ENCODE measurements at places on chromosomes 7 and 10.

- no peak for DNase-seq
These were observed 786 bp downstream of the TAF3 start for GRCh38 chr10:7819121-7819460.

DNA sequence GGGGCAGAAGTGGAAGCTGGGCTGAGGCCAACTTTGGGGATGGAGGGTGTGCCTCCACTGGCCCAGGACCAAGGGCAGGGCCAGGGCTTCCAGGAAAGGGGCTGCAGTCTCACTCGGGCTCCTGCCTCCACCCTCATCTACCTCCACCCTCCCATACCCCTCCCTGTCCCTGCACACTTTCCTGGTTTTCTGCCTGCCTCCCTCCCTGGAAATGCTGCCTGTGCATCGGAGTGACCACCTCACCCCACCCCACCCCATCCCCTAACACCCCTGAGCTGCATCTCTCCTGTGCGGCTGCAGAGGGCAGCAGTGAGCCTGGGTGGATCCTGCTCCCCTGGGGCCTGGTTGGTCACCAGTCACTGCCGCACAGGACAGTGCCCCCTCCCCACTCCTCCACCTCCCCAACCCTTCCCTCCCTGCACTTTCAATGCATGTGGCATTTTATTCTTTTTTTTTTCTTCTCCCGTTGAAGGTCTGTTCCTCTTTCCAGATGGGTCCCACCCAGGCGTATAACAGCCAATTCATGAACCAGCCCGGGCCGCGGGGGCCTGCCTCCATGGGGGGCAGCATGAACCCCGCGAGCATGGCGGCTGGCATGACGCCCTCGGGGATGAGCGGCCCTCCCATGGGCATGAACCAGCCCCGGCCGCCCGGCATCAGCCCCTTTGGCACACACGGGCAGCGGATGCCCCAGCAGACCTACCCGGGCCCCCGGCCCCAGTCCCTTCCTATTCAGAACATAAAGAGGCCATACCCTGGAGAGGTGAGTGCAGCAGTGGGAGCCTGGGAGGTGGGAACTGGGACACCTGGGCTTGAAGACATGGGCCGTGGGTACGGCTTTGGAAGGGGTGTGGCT, 54.1 kb upstream of the PPIF start:
- no peak for DNase-seq

DNA sequence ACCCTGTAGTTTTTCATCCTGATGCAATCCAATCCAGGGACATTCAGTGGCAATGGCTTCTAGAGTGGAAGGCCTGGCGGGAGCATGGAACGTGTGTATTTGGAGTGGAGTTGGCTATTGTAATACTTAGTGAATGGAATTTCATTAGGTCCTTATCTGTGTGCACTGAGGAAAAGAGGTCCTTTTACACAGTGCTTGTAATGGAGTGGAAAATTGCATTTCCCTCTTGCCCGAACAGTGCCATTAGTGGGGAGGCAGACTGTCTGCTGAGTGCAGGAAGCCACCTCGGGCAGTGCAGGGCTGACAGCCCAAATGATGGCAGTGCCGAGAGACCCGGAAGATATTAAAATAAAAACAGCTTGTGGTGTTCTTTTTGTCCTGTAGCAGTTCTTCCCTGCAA, 786.6 kb downstream of the LRMDA start:
- DNase-seq, result no peak

GRCh38 chr10:89022734-89023133, 32.1 kb downstream of the FAS start:
- DNase-seq, result no peak

- no peak for DNase-seq
These were observed 84.4 kb downstream of the LRRC4 start for GRCh38 chr7:127946847-127947246.

DNA sequence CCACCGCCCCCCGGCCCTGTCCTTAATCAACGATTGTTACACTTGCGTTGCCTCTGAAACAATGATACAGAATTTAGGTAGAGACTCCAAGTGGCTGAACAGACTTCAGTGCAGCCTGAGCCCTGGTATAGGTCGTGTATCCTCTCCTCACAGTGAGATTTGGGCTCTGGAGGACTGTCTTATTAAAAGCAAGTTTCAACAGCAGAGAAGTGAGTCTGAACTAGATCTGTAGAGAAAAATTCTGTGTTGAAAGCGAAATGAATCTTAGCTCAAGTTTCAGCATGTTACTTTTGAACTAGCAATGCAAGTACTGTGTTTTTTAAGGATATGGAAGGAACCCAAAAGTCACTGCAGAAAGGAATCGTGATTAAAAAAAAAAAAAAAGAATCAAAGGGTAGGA, 103.1 kb downstream of the HOXA1 start:
- DNase-seq, result no peak

- peak; percentile 56 for DNase-seq
These were observed 3.6 kb downstream of the HOXA13 start for GRCh38 chr7:27196287-27196767.

DNA sequence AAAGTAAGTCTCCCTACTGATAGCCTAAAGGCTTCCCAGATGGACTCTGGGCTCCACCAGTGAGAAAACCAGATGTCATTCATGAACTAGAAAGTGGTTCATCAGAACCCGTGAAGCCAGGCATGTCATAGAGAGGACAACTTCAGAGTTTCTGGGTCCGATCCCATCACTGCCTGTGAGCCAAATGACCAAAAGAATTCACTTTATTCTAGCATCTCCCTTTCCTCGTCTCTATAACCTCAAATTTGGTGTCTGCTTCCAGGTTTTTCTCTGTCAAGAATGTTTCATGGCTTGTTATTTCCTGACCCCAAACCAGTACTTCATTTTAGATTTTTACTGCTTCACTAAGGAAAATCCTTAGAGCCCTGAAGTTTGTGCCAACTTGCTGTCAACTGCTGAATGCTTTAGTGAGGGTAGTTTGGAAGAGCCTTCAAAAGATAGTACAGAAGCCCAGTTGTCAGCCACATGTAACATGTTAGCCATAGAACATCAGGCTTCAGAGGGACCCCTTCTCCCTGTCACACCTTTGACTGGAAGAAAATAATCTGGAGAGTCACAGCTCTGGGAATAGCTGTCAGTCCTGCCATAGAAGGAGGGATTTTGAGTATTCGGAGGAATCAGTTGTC, 34.0 kb downstream of the ITGB8 start:
- DNase-seq, result no peak

DNA sequence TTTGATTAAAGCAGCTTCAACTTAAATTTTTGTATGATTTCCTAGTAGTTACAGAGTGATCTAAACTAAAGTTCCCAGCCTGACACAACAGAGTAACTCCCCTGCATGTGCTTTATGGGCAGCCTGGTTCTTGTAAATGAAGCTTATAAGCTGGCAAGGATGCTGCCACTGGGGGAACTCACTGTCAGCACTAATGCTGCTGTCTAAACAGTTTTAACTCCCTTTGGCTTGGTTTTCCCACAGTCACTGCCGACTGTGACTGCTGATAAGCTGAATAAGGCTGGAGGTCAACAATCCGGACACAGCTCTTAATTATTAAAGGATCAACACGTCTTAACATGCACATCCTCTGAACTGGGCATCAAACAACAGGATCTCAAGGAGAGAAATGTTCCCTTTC, 130.1 kb downstream of the OTUD1 start:
- no peak for DNase-seq

- DNase-seq, result no peak
These were observed 5.7 kb downstream of the BLVRA start for GRCh38 chr7:43764039-43764761.

DNA sequence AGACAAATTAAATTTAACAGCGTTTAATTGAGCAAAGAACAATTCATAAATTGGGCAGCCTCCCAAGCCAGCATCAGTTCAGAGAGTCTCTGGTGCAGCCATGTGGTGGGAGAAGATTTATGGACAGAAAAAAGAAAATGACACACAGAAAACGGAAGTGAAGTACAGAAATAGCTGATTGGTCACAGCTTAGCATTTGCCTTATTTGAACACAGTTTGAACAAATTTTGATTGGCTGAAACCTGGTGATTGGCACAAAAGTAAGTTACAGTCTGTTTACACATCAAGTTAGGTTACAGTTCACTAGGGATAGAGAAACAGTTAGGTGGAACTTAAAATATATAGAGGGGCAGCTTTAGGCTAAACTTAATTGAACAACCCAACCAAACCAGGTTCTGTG, 720.1 kb downstream of the TYW1 start:
- no peak for DNase-seq

DNA sequence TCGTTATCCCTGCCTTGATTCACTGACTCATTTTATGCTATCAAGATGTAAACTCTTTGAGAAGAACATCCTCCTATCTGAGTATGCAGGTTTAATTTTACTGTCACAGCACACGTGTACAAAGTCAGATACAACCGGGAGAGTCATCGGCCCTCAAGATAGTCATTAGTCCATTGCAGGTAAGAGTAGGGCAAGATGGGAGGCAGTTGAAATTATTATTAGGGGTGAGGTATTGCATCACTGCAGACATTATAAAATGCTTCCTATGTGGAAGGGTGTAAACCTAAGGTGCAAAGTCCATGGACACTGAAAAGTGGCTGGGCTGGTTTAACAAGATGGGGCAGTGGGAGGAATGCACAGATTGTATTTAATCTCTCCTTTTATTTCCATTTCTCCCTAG, 113.7 kb downstream of the ARL4A start:
- no peak for DNase-seq

DNA sequence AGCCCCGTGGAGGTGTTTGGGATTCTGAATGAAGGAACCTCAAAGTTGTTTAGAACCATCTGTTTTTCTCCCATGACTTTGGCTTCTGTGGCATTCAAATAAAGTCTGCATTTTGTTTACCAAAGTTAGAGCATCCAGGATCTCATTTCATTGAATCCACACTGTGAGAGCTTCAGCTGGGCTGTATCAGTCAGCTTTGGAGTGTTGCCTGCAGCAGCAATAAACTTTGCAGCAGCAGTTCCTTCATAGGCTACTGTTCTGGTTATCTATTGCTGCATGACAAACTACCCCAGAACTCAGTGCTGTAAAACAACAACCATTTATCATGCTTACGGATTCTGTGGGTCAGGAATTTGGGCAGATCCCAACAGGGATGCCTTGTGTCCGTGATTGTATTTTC, 1575.2 kb upstream of the LRRTM3 start:
- DNase-seq, result no peak

- DNase-seq, result no peak
These were observed 317.3 kb upstream of the FZD1 start for GRCh38 chr7:90946730-90947501.

DNA sequence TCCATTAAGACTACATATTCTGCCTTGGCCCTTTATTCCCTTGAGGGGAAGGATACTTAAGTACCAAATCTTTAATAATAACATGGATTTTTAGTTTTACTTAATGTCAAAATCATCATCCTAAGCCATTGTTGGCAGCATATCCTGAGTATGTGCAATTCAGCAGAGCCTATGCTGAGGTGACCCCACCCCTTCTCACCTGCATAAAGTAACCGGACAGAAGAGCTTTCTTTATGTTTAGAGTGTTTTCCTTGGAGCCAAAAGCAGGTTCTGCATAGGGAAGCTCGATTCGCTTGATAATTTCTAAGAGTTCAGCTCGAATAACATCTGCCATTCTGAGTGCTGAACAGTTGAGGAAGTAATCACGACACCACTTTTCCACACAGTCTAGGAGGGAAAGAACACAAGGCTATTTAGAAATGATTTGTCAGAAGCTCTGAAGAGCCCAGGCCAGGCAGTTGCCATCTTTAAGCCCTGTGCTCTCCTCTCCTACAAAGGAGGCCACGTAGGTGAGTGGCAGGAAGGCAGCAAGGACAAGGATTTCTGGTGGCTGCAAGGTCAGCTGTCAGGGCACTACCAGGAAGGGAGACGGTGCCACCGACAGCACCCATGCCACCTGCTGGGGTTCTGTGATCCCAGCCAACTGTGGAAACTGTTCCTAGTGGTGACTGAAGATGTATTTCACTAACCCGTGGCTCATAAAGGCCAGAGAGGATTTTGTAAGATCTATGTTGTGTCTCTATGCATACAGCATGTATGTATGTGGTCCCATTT, 15.6 kb downstream of the BCCIP start:
- no peak for DNase-seq

- DNase-seq, result no peak
These were observed 14.7 kb downstream of the CDNF start for GRCh38 chr10:14822879-14823755.

GRCh38 chr7:157301610-157302120, 35.1 kb upstream of the DNAJB6 start:
- DNase-seq, result no peak

GRCh38 chr7:13442226-13442625, 547.2 kb downstream of the ETV1 start:
- no peak for DNase-seq

DNA sequence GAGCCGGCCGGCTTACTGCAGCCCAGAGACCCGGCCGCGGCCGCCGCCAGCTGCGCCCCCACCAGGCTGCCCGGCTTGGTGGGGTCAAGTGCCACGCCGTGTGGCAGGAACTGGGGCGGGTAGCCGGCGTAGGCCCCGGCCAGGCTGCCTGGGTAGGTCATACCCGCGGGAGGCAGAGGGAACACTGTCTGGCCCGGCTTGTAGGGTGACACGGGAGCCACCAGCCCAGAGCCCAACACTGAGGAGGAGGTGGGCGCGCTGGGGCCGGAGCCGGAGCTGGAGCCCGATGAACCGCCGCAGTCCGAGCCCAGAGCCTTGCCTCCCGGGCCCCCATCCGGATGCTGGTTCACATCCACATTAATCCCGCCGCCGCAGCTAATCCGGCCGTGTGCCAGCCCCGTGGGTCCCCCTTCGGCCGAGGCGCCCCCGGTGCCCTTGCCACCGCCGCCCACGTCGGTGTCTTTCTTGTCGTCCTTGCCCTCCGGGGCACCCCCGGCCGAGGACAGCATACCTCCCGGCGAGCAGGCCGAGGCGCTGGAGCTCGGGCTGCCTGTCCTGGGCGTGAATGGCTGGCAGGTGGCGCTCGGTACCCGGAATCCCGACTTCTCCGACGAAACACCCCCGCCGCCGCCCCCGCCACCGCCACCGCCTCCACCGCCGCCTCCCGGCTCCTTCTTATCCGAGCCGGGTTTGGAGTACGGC, 2.0 kb downstream of the ZNF503 start:
- no peak for DNase-seq

DNA sequence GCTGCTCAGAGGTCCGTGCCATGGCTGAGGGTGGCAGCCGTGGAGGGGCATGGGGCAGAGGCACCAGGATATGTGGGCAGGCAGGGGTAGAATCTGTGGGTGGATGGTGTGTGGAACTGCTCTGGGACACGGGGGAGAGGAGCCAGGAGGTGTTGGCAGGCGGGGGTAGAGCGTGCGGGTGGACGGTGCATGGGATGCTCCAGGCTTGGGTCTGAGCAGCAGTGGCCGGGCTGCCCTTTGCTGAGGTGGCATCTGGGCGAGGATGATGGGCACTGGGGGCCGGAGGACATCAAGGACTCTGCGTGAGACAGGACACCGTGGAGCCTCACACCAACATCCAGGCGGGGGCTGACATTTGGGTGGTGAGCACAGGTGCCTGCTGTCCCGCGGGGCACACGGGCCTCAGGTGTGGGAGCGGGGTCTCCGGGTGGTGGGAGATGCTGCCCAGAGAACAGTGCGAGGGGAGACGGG, 46.2 kb downstream of the JAKMIP3 start:
- no peak for DNase-seq

DNA sequence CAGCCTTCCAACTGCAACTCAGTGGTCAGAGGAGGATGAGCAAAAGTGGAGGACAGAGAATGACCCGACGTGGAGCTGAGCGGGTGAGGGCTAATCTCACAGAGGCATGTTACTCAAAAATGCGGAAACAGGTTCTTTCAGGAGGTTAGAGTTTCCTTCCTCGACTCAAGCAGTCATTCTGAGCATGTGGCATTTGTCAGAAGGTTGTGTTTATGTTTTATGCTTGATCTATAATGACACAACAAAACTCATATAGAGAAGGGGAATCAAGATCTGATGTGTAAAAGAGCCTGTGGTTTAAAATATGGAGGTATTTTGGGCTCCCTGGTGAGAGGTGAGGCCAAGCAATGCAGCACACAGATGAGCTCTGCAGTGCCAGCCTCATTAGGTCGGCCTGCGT, 311.4 kb downstream of the ADARB2 start:
- DNase-seq, result no peak
